ENCODE measurements at places on chromosomes 6 and 20.
A peak's percentile ranks its signal among the peaks of the same experiment; 100 is the strongest.

- DNase-seq: no peak
Observed at GRCh38 chr6:24752917-24753492, 21.7 kb upstream of the GMNN start.

- no peak for DNase-seq
Observed at GRCh38 chr6:156662025-156662445, 115.1 kb upstream of the ARID1B start.

DNA sequence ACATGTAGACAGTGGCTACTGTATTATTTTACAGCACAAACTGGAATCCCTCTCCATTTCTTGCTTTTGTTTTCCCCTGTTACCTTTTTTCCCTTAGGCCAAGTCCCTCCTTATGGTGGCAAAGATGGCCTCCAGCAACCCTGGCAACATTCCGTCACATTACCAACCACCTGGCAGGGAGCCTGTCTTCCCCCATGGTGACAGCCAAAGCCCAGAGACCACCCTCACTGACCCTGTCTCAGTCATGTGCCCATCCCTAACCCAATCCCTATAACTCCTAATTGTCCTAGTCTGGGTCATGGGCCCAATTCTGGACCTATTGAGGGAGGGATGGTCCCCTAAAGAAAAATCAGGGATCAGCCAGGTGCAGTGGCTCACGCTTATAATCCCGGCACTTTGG is 27.6 kb downstream of the PARD6B start:
- no peak for DNase-seq

- no peak for DNase-seq
Observed at GRCh38 chr20:1484438-1485116, 6.6 kb downstream of the SIRPB2 start.

DNA sequence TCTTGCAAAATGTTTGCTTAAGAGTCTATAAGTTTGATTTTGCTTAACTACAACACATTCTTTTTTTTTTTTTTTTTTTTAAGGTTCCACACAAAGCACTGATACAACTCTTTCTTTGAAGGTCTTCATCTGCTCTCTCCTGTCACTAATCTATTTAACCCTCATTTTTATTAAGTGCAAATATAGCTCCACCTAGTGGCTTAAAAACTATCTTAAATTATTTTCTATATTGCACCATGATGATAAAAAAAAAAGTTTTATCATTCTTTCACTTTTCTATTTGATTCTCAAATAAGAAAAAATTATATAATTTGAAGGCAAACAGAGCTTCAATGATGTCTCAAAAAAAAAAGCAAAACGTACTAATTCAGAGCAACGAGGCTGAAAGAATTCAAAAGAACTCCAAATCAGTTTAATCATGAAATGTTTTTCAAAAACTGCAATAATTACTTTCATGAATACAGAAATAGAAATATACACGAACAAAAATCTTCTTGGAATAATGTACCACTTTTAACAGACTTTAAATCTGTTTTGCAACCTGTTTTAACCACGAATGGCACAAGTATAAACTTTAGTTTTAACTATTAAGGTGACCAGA is 12.8 kb downstream of the ESF1 start:
- no peak for DNase-seq

DNA sequence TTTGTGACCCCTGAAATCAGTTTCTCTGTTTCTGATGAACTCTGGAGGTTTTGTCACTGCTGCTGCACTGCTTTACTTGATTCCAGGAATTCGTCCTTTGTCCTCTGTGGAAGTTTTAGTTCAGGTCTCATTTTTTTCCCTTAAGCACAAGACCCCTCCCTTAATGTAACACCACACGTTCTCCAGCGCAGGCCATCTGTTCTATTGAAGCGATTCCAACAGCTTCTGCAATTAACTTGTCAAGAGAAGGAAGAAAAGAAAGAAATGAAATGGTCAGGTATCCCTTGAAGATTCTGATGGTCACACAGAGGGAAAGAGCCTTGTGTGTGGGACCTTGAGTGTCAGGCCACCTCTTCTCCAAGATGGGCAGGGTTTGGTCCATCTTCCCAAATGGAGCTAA is 7.8 kb upstream of the MAS1L start:
- no peak for DNase-seq

DNA sequence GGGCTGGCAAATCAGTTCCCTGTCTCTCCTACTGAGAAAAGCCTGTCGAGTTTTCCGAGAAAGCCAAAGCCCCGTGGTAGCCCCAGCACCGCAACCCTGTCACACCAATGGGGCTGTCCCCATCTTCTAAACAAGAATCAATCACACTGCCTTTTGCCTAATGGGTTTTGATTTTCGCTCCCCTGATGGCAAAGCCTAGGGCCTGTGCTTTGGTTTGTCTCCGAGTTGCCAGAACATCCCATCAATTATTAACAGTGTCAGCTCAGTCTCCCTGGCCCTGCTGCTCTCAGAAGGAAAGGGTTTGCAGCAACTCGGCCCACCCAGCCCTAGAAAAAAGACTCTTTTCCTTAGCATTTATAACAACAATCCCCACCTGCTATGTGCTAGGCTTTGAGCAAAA is 4.2 kb downstream of the KCNB1 start:
- no peak for DNase-seq

GRCh38 chr20:61912665-61913422 is 152.8 kb downstream of the TAF4 start:
- DNase-seq: no peak

GRCh38 chr6:115194981-115195638 is 852.3 kb upstream of the HS3ST5 start:
- no peak for DNase-seq

DNA sequence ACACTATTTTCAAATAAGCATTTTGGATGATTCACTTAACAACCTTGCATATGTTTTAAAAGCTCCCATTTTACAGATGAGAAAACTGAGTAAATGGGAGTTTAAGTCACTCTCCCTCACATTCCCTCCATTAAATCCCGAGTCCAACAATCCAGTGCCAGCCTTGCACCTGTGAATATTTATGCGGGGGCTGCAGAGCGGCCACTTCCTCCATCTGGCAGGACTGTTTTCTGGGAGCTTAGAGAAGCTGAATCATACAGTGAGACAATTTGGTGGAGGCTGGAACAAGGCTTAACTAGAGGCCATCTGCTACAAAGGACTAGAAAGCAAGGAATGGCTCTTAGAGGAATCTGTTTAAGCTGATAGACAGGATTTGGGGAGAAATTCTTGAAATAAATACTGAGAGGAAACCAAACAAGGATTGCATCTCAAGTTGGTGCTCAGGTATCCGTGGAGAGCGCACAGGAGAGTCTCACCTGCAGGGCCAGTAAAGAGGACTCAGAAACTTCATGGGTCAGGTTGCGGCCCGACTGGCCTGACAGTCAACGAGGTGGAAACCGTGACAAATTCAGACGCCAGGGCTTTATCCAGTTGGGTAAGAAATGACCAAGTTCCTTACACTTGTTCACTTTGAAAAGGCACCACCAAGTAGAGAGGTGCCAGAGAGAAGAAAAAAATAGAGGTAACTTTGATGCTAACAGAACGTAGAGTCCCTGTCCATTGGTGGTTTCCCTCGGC is 478.5 kb downstream of the QKI start:
- DNase-seq: no peak

GRCh38 chr20:11267762-11268335 is 594.0 kb upstream of the JAG1 start:
- no peak for DNase-seq

DNA sequence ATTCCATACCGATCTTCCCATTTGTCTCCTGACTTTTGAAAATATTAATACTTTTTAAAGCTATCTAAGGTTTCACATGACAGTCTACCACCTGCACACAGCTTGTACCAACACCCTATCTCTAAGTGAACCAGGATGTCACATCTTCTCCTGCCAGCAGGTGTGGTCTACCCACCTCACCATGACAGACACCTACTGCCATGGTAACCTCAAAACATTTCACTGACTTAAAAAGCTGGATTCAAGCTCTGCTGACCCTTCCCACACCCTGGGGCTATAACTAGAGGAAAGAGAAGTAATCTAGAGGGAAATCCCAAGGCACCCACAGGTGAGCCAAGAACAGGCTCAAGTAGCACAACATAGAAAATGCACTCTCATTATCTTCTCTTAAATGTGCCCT is 1.2 kb downstream of the SLC17A3 start:
- DNase-seq: peak; percentile 37

GRCh38 chr20:58130581-58130980 is 97.9 kb downstream of the ANKRD60 start:
- DNase-seq: no peak

DNA sequence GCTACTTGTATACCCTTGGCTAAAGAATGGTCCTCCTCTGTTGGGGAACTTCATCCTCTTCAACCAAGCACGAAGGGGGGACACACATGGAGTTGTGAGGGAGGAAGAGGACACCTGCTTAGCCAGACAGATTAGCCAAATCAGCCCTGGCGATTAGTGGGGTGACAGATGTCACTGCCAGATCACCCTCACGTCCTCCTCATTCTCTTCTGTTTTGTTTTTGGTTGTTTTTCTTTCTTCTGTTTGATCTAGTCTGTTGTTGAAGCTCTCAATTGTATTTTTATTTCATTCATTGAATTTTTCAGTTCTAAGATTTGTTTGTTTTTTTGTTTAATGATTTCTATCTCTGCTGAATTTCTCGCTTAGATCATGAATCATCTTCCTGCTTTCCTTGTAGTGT is 27.5 kb upstream of the NKX2-4 start:
- no peak for DNase-seq

DNA sequence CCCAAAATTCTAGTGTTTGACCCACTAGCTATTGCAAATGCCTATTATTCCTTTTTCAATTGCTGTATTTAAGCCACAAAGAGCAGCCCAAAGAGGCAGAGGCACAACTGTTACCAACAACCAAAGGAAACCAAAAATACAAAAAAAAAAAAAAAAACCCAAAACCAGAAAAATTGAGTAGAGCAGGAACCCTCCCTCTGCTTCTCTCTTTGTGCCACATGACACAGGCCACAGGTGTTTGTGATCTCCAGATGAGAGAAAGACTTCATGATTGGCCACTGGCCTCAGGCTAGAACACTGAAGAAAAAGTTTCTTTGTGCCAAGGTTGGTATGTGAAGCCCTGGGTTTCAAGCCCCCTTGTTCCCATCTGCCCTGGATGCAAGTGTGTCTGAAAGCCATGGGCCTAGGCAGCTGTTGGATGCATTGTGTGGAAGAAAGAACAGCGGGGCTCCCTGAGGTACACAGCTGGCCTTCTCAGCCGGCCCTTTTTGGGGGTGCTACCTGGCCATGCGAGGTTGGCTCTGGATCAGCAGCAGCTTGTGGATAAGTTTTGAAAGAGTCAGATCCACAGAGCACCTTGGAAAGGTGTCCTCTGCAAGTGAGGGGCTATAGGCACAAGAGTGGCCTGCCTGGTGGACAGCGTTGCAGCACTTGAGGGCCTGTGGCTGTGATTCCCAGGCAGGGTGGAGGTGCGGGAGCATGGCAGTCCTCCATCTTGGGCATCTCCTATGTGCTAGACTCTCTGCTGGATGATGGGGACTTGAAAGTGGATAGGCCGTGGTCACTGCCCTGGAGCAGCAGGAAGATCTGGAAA is 204.5 kb downstream of the ZDHHC14 start:
- no peak for DNase-seq

- DNase-seq: no peak
Observed at GRCh38 chr6:83707829-83708545, 914 bp downstream of the SNAP91 start.

DNA sequence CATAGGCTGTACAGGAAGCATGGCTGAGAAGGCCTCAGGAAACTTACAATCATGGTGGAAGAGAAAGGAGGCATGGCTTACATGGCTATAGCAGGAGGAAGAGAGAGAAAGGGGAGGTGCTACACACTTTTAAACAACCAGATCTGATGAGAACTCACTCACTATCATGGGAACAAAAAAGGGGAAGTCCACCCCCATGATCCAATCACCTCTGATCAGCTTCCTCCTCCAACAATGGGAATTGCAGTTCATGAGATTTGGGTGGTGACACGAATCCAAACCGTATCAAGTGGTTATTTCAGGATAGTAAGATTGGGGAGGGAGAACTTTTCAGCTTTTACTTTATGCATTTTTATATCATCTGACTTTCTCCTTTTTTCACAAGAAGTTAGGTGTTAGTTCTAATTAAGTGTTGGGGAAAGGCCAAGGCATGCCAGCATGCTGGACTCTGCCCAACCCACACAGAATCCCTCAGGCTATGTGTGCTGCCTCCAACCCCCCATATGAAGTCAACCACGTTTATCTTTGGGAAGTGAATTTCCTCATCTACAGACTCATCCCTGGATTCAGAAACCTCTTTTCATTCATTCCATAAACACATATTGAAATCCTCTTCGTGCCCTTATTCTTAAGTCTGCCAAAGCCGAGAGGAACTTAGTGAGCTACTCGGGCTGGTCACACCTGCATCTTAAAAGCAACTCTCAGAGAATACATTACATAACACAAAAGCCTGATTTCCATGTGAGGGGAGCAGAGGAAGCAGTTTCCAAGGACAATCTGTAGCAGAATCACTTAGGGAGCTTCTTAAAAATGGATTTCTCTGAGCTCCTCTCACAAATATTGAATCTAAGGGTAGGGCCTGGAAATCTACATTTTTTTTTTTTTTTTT is 16.7 kb upstream of the CLIC5 start:
- DNase-seq: no peak

All from T-helper 22 cell (primary cell).